COR-L47 (cell line): ENCODE measurements at places on chromosomes 2 and 18.

- no peak for DNase-seq
These were observed 97.9 kb upstream of the KLHL29 start for GRCh38 chr2:23286758-23287704.

DNA sequence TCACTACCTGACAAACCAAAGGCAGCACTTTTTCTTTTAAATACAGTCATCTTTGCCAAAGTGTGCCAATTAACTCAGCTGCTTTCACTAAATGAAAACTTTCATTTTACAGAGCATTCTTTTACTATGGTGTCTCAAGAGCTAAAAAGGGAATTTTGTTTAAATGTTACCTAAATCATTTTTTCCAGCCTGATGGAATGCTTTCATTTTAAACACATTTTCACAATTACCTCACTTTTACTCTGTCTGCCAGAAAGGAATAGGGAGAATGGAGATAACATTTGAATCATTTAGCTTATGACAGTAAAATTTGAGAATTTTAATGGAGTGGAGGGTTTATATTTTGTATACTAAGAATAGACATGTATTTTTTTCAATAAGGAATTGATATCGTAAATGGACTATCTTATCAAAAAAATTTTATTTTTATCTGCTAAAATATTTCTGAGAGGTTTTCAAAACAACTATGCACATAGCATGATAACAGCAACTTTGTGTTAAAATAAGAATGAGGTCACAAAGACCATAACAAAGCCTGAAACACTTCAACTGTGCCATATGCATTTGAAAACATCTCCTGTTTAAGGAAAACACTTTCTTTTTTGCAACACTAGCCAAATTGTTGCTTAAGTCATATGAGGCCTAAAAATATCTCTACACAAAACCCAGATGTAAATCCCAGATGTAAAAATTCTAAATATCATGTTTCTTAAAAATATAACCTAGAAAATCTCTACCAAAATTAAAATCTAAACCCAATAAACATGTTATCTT lies 769.9 kb upstream of the FSHR start:
- no peak for DNase-seq

DNA sequence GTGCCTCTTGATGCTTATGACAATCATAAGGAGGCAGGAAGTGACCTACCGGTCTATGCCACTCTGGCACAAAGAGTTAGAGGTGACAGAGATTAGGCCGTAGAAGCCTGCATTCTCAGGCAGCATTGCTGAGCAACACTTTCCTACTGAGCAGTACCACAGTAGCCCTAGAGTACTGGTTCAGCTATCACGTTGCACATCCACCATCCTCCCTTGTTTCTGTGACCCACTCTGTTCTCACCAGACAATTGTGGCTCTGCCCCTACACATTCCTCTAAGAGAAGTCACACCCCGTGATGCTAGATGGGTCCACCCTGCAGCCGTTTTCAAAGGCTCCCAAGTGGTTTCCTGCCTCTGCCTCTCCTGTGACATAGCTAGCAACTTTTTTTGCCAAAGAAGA lies 22.6 kb upstream of the SUCLG1 start:
- DNase-seq = no peak

DNA sequence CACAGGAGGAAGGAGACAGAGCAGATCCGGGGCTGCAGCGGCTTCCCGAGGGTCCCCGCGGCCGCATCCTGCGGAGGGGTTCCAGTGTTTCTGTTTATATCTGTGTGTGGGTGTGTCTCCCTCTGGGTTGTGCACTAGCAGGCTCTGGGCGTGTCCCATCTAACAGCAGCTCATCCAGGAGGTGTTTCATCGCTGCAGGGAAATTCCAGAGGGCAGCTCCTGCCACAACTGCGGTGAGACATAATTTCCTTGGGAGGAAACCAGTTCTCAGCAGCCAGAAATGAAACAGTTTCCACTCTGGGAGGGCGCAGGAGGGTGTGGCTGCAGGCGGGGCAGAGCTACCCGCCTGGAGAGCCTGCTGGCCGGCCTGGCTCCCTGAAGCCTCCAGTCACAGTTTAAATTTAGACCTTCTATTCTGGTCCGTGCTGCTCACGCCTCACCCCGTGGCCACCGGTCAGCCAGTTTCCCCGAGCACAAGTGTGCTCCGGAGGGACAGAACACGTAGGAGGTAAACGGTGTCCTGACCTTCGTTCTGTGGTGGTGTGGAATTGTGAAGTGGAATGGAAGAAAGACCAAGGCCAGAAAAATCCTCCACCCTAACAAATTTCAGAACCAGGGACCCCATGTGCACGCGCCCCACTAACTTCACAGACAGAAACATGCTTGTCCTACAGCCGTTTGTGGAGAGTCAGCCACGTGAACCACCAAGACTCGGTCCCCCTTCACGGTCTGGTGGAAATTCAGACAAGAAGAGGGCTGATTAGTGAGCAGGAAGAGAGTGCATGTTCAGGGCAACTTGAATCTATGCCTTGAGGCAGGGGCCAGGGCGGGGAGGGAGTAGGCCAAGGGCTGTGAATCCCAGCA lies 50.2 kb downstream of the TEX44 start:
- DNase-seq = no peak

GRCh38 chr2:140747665-140748064 lies 1383.2 kb downstream of the LRP1B start:
- no peak for DNase-seq

GRCh38 chr2:233250985-233251305 lies 528 bp upstream of the ATG16L1 start:
- no peak for DNase-seq

DNA sequence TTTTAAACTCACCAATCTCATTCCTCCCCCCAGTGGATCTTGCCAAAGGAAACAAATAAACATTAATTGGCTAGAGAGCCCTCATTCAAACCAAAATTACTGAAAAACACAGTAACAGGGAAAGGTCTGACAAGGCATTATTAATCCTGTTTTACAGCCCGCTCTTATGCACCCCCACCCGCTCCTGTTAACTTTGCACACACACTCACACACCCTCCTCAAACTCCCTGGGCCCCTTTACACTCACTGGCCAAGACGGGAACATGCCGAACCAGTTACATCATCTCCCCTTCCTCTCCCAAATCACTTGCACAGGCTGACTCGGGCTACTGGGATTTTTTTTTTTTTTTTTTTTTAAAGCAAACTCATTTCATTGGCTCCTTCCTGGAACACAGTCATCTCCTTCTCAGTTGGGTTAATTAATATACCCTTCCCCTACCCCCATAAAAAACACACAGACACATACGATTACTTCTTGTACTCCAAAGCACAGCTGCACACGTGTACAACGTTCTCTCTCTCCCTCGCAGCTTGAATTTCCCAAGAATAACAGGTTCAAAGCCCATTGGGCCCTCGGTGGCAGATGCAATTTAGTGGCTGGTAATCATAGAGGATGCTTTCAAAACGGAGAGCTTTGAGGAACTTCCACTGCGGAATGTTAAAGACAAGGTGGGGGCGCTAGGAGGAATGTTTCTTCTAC lies 31.8 kb downstream of the KLF7 start:
- peak; percentile 81 for DNase-seq

GRCh38 chr2:38945911-38946310 lies 56.2 kb downstream of the ARHGEF33 start:
- no peak for DNase-seq

- DNase-seq = peak; percentile 55
These were observed 108.8 kb downstream of the SLC4A3 start for GRCh38 chr2:219736209-219736608.

- DNase-seq = no peak
These were observed 318.7 kb upstream of the ID2 start for GRCh38 chr2:8363161-8363560.

DNA sequence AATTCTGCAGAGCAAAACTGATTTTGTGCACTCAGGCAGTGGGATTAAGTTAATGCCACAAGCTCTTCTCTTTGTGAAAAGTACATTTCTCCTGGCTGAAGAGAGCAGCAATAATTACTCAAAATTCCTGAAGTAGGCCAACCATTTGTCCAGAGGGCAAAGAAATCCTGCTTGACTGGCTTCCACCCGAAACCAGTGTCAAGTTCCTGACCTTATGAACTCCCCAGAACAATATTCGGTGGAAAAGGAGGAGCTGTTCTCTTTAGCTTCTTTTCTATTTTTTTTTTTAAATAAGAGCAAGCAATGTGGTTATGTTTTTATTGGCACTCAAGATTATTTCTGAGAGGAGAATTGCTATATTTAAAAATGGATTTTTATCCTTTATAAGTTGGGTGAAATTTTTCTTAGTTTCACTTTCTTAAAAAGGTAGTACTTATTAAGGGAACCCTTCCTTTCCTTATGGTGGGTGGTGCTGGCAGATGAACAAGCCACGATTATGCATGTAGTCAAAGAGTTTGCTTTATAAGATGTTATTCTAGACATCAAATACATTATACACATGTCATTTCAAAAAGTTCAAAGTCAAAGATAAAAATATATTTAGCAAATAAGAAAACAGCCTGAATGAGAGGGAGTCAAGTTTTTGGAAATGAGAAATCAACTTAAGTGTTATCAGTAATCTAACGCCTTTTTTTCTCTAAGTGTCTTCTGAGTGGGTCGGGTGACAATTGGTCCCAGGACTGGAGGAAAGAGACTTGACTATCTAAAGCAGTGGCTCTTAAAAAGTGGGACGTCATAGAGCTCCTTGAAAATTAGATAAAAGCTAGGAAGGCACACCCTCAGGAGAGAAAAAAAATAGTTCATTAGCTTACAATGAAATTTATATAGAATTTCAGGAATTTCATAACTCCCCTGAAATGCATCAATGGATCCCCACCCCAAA lies 194.5 kb downstream of the IKZF2 start:
- no peak for DNase-seq

GRCh38 chr2:11676640-11677039 lies 6.6 kb upstream of the NTSR2 start:
- no peak for DNase-seq

GRCh38 chr2:232354069-232354468 lies 24.5 kb upstream of the ALPP start:
- DNase-seq = no peak

DNA sequence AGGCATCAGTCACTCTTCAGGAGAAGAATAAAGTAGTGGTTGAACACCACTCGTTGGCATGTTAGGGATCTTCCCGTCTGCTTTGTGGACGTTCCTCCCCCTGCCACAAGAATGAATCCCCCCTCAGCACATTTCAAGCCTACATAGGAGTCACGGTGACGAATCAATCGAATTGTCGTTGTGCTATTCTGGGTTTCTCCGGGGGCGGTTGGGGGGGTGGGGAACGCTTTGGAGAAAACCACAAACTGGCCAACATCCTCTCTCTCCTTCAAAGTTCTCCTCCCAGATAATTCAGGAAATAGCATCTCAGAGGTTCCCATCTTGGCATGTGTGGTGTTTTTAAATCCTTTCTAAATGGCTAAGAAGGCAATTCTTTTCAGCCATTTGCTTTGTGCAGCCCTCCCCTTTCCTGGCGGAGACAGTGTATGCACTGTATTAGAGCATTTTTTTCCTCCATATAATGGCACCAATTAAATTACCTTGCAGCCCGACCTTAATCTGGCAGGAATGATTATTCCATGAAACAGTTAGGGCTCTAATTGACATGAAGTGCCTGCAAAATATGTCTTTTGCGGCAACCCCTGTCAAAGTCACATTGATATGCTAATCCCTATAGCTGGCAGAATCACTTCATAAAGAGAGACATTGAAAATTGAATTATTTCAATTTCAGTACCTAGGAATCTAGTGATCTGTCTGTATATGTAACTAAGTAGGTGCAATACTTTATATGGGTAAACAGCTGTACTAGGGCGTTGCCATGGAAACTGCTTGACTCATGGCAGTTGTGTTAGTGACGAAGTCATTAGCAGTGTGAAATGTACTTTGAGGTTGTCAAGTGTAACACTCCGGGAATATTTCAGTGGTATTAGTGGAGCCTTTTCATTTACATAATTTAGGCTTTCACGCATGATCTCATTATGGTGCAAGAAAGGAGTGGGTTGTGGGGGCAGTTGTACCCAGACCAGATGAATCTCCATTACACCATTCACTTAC lies 323.4 kb upstream of the SLC14A2 start:
- DNase-seq = no peak

GRCh38 chr2:15905986-15906491 lies 34.3 kb upstream of the MYCN start:
- no peak for DNase-seq

- no peak for DNase-seq
These were observed 26.6 kb upstream of the DLX1 start for GRCh38 chr2:172058660-172059059.

- no peak for DNase-seq
These were observed 45.6 kb downstream of the DDX18 start for GRCh38 chr2:117859924-117860647.

DNA sequence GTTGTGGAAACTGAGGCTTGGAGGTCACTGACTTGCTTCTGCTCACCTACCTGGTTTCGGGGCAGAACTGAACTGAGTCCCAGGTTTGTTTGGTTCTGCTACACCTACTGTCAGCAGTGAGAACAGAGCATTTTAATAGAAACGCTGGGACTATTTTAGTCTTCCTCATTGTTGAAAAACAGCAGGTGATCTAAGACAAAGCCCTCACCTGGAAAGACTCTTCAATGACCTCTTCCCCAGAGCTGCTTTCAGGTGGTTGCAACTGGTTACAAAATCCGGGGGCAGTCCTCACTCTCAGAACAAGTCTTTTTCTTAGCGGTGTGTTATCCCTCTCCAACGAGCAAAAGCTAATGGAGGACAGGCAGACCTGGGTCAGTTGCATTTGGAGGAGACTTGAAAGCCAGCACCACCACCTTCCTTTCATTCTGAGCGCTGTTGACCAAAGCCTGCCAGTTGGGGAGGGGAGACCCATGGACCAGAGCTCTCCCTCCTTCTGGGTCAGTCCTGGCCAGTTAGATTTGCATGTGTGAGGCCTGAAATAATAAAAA lies 217.0 kb downstream of the NCK2 start:
- no peak for DNase-seq

DNA sequence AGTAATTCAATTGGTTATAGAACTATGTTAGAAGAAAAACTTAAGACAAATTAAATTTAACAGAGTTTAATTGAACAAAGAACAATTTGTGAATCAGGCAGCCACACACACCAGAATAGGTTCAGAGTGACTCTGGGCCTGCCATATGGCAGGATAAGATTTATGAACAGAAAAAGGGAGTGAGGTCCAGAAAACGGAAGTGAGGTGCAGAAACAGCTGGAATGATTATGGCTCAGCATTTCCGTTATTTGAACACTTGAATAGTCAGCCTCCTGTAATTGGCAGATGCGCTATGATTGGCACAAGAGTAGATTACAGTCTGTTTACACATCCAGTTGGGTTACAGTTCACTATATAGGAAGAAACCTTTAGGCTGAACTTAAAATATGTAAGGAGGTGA lies 99.0 kb downstream of the MBD2 start:
- DNase-seq = no peak

DNA sequence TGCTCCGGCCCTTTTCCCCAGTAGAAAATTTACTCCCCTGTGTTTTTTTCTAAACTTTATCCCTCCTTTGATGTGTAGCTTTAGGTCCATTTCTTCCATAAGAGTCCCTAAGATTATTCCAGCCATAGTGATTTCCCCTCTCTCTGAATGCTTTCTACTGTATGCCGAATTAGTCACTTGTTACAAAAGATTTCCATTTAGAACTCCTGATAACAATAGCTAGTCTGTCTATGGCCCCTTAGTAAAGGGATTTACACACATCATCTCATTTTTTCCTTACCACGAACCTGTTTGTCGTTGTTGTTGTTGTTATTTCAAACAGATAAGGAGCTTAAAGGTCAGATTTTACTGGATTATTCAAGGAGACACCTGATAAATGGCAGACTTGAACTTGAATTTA lies 256.1 kb downstream of the PAX3 start:
- no peak for DNase-seq
